ENCODE measurements at places on chromosomes 7 and 10.

DNA sequence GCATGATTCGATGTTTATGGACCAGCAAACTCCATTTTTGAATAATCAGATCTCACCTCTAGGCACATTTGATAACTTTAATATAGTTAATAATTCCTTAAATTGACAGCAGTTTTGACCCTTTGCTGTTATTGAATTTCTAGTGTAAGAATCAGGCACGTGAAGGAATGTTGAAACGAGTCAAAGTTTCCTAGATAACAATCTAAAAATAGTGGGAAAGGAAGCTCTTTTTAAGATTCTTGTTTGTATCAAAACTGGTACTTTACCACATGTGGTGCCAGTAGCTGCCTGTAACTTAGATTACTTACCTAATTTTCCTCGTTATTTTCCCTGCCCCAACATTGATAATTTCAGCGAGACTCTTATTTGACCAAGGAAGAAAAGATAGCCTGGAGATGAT is 757.8 kb upstream of the KCND2 start:
- DNase-seq, result no peak

GRCh38 chr7:964401-965231 is 10.1 kb upstream of the ADAP1 start:
- no peak for DNase-seq

GRCh38 chr7:3011211-3011852 is 32.3 kb downstream of the CARD11 start:
- no peak for DNase-seq

DNA sequence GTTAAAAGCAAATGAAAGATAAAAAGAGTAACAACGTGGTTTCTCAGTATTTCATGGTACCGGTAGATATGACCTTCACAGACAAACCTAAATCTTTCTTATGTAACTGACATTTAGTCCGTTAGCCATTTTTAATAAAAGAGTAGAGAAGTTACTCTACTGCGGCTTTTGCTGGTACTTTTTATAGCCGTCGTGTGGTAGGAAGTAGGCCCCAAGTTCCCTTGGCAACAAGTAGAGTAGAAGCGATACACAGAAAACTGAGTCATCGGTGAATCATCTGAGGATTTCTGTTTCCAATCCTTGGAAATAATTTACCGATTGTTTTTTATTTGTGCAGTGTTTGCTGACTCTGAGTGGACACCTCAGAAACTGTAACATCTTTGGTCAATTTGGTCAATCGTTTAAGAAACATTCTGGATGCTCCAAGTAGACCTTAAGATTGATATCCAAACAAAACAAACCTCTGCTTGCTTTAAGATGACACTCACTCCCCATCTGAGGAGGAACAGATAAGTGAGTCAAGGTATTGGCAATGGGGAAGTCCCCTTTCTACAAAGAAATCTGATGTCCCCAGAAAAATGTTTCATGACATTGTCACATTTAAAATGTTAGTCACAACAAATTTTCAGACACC is 63.9 kb upstream of the AHR start:
- DNase-seq, result no peak

- DNase-seq, result no peak
These were observed 58.2 kb upstream of the BET1 start for GRCh38 chr7:94062372-94062771.

- DNase-seq, result no peak
These were observed 263.6 kb upstream of the LRGUK start for GRCh38 chr7:133863362-133864061.

- no peak for DNase-seq
These were observed 24.8 kb downstream of the ZC3HAV1 start for GRCh38 chr7:139084709-139085108.

- no peak for DNase-seq
These were observed 757 bp downstream of the RAB19 start for GRCh38 chr7:140404565-140405065.
